ENCODE measurements at places on chromosomes 2 and 18.

- no peak for DNase-seq
Observed at GRCh38 chr2:37590119-37590571, 81.3 kb downstream of the CDC42EP3 start.

- no peak for DNase-seq
Observed at GRCh38 chr2:64978514-64979268, 10.5 kb upstream of the SLC1A4 start.

DNA sequence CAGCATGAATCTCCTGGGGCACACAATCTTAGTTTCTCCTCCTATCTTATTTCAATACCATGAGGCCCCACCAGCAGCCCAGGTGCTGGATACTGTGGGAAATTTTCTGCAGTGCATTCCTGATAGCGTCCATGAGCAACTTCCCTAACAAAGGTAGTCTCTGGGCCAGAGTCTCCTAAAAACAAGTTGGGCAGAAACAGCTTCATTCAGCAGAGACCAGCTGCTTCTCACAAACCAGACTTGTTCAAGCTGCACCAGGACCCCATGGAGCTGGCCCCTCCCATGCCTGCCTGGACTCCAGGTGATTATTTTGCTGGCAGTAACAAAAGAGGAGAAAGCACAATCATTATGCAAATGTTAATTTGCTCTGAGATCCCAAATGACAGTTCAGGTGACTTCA is 31.4 kb downstream of the MYO5B start:
- DNase-seq = no peak

DNA sequence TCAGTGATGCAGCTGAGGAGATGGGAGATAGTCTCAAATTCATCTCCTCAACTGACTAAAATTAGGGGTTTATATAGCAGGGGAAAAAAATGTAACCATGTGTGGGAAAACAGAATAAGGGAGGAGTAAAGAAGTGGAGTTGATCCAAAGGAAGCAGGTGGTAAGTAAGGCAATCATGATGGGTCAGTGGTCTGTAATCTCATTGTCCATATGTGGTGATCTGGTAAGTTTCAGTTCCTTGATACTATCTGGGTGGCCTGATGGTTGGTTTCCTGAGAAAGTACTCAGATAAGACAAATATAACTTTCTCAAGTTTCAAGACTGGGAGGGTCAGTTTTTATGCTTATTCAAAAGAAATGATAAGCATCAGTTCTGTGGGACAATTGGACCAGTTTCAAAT is 312.3 kb upstream of the KCNJ3 start:
- no peak for DNase-seq

DNA sequence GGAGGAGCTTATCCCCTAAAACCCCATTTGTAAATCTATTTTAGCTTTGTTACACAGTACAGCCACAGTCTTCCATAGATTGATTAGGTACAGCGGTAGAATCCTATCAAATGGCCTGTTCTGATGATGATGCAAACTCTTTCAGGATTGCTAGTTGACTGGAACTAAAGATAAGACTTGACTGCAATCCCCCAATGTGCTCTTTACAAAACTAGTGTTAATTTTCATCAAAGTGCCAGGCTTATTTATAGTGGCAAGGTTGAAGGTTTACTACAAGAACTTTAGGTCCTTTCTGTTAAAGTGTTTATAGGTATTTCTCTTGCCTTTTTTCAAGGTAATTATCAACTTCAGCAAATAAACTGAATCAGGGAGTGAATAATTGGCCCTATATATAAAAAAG is 9.0 kb upstream of the OTX1 start:
- no peak for DNase-seq

DNA sequence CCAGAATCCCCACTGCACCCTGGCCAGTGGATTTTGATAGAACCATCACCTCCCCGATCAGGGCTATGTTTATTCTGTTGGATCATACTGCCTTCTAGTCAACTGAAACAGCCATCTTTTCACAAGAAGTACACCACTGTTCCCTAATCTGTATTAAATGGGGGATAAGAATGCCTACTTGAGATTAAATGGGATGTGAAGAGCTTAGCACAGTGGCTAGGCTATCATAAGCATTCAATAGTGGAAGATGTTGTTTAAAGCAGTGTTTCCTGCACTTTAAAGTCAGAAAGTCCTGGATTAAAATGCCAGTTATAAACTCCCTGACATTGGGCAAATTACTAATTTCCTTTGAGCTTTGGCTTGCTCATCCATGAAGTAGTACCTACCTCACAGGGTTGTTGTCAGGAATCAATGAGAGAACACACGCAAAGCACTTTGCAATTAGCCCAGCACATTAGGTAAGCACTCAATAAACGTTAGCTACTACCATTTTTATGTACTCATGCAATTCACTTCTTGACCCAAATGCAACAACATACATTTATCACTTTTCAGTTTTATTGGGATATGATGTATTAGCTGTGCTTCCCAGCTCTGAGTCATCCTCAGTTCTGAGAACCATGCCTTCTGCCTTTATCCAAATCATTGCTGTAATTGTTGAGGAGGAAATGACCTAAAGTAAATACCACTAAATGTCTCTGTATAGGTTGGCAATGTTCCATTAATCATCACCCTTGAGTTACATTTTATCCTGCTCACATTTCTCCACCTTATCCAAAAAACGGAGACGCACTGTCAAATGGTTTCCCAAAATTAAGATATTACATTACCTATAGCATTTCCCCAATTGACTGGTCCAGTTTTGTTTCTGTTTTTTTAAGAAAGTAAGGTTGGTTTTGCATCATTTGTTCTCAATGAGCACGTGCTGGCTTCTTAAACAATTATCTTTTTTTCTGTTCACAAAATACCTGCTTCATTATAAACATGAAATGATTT is 2.1 kb downstream of the TMEM247 start:
- DNase-seq = no peak

GRCh38 chr2:230418341-230419016 is 2.5 kb downstream of the SP100 start:
- no peak for DNase-seq

DNA sequence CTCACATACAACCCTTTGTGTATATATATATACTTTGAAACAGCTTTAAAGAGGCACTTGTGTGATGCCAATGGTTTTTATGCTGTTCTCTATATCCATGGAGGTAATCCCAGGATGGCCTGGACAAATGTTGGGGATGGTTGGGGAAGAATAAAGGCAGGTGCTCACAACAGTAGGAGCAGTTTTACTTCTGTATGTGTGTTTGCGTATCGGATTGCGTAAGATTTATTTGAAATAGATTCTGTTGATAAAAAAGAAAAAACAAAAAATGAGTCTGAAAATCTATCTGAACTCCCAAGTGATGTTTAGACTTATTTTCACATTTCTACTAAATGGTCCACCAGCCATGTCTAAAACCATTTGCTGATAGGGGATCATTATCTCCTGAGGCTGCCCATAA is 29.3 kb downstream of the MRPL19 start:
- no peak for DNase-seq

DNA sequence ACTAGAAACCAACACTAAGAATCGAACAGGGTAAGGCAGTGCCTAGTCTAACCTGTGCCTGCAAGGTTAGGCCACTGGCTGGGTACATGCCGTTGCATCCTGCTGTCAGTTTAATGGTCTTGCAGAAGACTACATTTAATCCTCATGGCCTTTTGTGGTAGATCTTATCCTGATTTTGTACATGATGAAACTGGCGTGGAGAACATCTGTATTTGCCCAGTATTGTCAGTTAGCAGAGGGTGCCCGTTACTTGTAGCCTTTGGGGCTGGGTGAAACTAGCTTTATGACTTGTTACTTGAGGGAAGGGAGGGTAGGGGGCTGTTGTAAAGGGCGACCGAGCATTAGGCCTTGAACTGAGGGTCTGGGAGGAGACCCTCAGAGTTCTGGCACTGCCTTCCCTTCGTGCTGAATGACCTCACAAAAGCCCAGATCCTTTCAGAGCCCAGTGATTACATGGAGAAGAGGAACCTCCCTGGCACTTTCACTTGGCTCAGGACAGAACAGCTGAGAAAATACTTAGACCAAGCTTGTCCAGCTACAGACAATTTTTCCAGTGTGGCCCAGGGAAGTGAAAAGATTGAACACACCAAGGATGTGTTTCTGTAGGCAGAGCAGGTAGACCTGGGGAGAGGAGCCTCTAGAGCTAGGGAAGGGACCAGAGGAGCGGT is 19.5 kb downstream of the SLC20A1 start:
- no peak for DNase-seq

GRCh38 chr2:21103274-21103891 is 20.4 kb upstream of the TDRD15 start:
- DNase-seq = no peak

GRCh38 chr2:190804182-190804795 is 76.3 kb upstream of the GLS start:
- no peak for DNase-seq

DNA sequence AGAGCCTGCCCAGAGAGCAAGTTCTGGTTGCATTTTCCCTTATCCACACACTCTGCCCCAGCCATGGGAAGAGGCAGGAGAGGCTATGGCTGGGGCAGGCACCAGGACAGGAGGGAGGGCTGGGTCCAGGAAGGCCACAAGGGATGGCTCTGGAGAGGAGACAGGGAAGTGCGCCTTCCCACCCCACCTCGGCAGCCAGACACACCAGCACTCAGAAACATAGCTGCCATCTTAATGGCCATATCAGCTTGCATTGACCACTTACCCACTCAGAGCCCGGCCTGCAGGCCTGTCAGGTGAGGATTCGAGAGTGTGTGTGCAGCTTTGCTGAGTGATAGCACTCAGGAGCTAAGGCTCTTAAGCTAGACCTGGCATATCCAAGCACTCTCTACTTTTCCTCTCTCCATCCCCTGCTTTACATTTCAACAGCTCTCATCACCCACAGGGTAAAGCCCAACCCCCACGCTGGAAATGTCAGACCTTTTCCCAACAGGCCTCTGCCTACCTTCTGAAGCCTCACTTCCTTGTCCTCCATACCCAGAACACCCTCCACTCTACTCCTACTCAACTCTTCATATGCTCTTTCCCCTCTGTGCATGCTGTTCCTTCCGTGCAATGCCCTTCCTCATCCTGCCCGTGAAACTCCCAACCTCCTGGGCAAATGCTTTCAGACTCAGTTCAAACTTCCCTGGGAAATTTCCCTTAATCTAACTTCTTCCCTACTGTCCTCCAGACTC is 147.9 kb downstream of the TNS1 start:
- no peak for DNase-seq

DNA sequence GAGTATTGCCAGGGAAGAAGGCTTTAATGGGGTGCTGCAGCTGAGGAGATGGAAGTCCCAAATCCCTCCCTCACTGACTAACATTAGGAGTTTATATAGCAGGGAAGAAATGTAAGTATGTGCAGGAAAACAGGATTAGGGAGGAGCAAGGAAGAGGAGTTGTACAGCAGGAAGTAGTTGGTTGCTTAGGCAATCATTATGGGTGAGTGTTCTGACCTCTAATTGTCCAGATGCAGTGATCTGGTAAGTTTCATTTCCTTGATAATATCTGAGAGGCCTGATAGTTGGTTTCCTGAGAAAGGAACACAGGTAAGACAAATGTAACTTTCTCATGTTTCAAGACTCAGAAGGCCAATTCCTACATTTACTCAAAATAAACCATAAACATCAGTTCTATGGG is 331.9 kb upstream of the GULP1 start:
- DNase-seq = no peak

DNA sequence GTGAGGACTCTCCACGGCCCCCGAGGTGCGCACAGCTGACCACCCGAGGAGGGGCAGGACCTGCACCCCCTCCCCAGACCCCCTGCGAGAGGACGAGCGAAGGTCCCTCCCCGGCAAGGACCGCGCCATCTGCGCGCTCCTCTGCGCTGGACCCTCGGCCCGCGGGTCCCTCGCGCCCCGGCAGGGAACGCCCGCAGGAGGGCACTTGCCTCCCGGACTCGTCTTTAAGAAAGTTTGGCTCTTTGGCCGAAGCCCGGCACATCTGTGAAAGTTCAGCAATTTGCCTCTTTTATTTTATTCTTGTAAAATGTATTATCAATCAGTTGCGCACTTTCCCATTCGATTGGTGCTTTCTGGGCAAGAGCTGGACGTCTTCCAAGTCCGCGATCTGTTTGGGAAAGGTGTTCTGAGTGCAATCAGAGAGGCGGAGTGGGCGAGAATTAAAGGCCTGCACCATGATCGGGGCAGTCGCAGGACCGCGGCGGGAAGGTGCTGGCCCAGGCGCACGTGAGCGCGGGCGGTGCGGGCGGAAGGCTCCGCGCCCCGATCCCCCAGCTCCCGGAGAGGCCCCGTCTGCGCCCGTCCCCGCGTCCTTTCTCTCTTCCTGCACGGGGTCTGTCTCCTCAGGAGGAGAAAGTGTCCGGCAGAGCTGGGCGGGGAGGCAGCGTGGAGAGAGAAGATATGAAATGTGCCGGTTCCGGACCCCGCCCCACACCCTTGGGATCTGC is 1.6 kb upstream of the ALKAL2 start:
- DNase-seq = no peak

DNA sequence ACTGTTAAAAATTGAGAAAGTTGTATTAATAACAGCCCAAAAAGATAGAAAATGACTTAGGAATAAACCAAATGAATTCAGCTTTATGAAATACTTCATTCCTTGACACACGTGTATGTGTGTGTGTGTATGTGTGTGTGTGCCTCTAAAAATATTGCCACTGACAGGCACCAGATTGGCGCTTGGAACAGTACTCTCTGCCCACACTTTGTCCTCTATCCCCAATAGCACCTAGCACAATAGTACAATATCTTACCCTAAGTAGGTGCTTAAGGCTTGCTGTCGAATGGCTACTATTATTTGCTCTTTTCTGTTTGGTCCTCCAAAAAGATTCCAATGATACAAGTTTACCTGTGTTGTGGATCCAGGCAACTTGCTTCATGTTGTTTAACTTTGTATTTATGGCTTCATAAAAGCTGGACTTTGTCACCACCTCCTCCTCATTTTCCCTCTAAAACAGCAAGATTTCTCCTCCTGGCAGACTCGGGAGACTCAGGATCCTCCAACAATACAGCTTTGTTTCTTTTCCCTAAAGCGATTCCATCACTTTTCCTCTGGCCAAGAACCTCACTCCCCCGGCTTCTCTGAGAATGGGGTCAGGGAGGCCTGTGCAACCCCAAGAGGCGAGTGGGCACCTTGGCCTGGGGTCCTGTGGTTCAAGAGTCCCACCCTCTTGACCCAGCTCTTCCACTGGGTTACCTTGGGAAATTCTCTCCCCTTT is 43.3 kb upstream of the LCLAT1 start:
- no peak for DNase-seq

- no peak for DNase-seq
Observed at GRCh38 chr2:239232195-239232578, 168.6 kb downstream of the HDAC4 start.

DNA sequence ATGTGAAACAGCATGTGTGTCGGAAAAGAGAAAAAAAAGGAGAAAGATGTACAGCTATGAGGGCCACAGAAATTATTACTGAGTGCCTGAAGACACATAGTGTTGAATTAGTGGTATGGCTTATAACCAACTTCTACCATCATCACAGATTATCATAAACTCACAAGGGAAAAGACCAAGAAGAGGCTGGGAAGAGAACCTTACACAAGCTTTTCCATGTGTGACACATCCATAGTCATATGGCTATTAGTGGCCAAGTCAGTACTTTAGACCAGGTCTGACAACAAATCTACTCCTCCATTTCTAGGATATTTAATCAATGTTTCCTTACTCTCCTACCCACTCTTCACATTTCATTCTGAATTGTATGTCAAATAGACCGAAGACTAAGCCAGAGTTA is 3.5 kb upstream of the GALNT5 start:
- no peak for DNase-seq

GRCh38 chr2:74846481-74846880 is 12.6 kb downstream of the HK2 start:
- DNase-seq = no peak

Measured in esophagus squamous epithelium (tissue), 5 donors.